Smooth muscle cell of bladder (primary cell): ENCODE measurements at places on chromosomes 16 and 17. TPM values are rescaled to one million over a fixed set of nuclear protein-coding genes. Genes with fewer than 3 reads are reported as not detected.

C16orf96 gene
- total RNA-seq = under 0.01 TPM in 2 replicates

AOC2 gene
- total RNA-seq = 0.28 and 0.37 TPM in 2 replicates

EVPLL gene
- not detected in 2 replicates for total RNA-seq

KRTAP17-1 gene
- not detected in 2 replicates for total RNA-seq

VTN gene
- total RNA-seq = 13.4 and 19.1 TPM in 2 replicates

TSNAXIP1 gene
- total RNA-seq = 0.57 and 1.2 TPM in 2 replicates

TMEM235 gene
- total RNA-seq = not detected in 2 replicates

NAGLU gene
- 26.3 and 27.0 TPM in 2 replicates for total RNA-seq

CCNF gene
- 4.0 and 4.8 TPM in 2 replicates for total RNA-seq

PSMC5 gene
- total RNA-seq = 58.3 and 69.9 TPM in 2 replicates

TNFRSF17 gene
- total RNA-seq = not detected in 2 replicates
